GM23248 (cell line): ENCODE measurements at places on chromosomes 2 and 18. TPM values are rescaled to one million over a fixed set of nuclear protein-coding genes. Genes with fewer than 3 reads are reported as not detected.

Gene FBLN7
- total RNA-seq, result 0.11 and 0.13 TPM in 2 replicates

DNA sequence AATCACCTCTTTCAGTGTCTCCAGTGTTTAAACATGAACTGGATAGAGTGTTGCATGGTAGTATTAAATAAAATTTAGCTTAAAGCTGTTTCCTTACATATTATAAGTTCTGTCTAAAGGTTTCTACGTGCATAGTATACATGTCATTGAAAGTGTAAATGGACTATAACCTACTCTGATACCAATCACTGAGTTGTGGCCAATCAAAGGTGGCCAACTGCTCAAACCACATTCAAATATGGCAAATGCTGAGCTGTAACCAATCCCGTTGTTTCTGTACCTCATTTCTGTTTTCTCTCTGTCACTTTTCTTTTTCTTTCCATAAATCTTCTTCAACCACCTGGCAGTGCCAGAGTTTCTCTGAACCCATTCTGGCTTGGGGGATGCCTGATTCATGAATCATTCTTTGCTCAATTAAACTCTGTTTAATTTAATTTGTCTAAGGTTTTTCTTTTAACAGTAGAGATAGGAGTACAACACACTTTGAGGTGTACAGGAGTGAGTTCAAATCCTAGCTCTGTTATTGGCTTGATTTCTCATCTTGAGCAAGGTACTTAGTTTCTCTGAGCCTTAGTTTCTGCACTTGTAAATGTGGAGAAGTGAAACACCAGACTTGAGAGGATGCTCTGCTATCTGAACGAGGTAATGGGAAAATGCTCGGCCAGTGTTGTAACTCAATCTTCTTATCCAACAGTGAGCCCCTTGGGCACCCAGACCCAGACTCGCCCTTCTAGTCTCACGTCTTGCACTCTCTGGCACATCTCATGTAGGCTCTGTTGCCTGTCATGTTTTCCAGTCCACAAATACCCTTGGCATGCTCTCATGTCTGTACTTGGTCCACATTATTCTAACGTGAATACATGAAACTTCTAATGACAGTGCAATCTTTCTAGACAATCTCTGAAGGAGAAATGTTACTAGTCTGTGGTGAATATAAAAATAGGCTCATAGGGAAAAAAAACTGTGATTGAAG, 228.0 kb downstream of the PIK3C3 start:
- DNase-seq, result peak; percentile 58

GRCh38 chr2:235126768-235127167, 175.0 kb downstream of the SH3BP4 start:
- DNase-seq, result no peak

- DNase-seq, result no peak
Observed at GRCh38 chr18:75265872-75266271, 55.3 kb downstream of the TSHZ1 start.

DNA sequence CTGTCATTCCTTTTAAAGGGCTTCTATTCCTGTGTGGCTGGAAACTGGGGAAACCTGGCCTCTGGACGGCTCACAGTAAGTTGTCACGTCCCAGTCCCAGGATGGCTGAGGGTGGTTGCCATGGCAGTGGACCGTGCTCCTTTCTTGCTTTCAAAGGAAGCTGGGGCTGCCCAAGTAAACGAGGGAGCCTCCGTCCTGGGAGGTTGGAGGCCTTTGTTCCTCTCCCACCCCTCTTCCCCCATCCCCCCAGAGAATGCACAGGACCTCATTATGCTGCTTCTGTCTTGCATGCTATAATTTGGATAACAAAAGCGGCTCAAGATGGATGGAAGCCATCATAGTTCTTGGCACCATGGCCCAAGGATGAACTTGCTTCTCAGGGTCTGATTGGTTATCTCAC, 325.5 kb upstream of the HS6ST1 start:
- no peak for DNase-seq

- no peak for DNase-seq
Observed at GRCh38 chr18:78611869-78612268, 367.7 kb upstream of the SALL3 start.

- DNase-seq, result peak; percentile 79
Observed at GRCh38 chr18:54127759-54128378, 96.6 kb downstream of the MBD2 start.

DNA sequence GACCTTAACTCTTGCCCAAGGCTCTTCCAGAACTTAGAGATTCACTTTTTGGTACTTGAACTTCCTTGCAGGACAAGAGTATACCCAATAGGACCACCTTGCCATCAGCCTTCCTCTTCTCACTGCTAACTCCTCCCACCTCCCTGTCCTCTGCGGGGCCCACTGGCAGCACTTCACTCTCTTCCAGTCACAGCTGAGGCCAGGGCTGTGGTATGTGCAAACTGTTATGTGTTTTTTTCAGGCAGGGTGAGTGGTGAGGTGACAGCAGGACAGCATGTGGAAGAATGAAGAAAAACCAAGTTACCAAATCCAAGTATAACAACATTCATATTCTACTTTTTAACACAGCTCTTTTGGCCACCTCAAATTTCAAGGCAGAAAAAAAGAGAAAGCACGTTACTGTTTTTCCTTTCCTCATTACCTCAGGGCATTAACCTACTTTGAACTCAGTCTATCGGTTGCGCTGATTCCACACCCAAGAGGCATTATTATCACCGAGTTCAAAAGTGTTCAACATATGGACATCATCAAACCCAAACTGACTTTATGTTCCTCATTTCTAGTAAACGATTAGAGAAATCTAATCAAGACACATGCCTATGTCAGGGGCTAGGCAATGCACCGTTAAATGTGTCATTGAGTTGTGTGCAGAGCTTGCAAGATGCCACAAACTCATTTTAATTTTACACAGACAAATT, 605.2 kb upstream of the SYT4 start:
- DNase-seq, result no peak
